Tibial nerve (tissue), 4 donors: ENCODE measurements at places on chromosomes 3 and 15.

DNA sequence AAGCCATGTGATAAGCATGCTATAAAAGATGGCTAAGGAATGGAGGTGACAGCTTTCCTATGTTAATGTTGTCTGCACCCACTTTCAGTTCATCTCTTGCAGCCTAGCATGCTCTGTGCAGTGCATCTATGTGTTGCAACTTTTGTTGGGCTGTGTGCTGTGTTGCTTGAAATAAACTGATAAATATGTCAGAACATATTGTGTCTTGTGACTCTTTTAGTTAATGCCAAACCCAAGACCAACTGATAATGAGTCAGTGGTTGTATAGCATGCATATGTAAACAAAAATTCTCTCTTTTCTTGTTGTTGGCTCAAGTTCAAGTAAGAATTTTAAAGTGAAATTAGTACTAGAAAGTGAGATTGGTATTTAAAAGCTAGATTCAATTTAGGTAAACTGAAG, 37.0 kb upstream of the SCN10A start:
- no peak for DNase-seq

GRCh38 chr3:116242825-116243224, 202.5 kb downstream of the LSAMP start:
- no peak for DNase-seq

DNA sequence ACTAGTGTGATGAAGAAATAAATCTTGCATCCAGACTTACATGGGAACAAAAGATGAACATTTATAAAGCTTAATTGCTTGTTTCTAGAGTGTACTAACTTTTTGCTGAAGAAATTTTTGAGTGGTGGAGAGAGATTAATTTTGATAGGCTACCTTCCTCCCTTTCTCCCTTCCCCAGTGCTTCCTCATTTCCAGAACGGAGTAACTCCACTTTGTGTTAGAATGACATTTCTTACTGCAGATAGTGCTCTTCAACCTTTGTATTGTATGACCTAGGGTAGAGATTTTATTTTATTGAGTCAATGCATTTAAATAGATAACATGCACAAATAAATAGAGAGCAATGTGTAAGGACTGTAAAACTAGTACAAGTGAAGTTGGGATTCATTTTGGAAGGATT, 1.9 kb downstream of the ATP1B3 start:
- DNase-seq: no peak

- peak; percentile 27 for DNase-seq
Measured at GRCh38 chr15:55588070-55588814, at the start of gene PYGO1. TSS of gene PYGO1 (minus strand) at chr15:55588345. CDS start at chr15:55587883, 462 bp downstream.

DNA sequence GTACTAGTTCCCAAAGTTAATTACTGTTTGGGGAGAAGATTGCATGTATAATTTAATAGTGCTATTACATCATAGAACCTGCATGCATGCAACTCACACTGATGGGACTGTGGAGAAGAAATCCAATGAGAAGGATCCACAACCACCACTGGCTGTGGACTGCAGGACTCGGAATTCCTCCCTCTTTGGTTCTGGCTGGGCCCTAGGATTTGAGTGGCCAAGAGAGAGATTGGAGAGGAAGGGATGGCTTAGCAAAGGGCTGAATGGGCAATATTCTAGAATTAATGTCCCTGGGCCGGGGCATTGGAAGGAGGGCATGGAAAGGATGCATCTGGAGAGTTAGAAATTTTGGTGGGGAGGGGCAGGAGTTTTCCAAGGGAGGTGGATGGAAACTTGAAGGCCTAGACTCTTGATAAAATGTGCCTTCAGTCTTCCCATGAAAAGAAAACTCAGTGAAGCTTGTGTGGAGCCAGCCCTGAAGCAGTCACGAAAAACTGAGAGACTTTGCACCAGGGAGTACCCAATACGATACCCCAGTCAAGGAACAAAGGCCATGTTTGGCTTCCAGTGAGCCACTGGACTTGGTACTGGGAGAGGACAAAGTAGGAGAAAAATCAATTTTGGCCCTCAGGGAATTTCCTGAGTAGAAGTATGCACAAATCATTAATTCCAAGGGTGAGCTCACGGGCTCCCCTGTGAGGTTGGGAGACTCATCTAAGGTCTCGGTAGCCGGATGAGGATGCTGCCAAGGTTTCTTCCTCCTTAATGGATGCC, 31.4 kb upstream of the TPM1 start:
- no peak for DNase-seq

DNA sequence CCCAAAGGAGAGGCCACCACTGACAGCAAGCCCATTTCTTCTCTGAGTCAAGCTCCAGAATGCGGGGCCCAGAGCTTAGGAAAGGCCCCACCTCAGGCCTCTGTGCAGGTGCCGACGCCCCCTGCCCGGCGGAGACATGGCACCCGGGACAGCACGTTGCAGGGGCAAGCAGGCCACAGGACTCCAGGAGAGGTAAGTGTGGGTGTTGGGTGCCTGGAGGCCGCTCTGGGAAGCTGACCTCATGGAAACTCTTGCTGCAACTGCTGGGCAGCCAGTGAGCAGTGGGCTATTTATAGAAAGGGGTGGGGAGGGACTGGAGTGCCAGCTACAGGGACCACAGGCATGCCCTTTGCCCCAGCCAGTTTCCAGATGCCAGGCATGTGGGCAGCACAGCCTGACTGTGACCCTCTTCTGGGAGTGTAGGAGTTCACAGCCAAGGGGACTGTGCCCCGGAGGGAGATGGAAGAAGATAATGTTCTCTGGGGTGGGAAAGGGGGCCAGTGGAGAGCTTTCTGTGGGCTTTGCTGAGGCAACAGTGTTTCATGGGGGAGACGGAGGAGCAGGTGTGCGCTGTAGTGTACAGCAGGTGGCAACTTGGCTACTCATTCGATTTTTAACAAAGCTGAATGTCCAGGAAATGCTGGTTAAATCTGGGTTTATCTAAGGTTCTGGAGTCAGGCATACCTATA, 23.7 kb downstream of the ALPK3 start:
- DNase-seq: peak; percentile 42

DNA sequence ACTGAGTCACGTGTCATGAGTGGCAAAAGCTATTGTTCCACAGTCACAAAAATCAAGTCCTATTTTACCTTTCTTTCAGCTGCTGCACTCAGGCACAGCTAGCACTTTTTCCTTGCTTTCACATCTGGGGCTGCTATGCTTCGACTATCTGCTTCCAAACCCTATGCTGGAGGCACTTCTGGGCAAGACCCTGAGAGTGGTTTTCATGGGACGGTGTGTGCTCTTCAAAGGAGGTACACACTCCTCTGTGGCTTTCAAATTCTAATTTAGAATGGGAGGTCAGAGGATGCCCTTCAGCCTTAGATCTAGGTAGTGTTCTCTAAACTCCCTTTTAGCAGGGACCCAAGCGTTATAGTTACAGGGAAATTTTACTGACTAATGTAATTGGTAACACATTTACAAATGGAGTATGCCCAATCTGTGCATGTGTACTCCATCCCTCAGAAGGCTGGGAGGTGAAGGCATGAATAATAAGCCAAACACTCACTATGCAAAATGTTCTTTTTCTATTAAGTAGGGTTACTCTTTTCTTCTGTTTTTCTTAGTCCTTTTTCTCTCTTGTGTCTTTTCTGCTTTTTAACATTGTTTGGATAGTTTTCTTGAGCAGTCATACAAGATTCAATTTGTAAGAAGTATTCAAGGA, 188.3 kb downstream of the LSAMP start:
- no peak for DNase-seq

- no peak for DNase-seq
Measured at GRCh38 chr3:12180631-12181030, 21.9 kb upstream of the TIMP4 start.

DNA sequence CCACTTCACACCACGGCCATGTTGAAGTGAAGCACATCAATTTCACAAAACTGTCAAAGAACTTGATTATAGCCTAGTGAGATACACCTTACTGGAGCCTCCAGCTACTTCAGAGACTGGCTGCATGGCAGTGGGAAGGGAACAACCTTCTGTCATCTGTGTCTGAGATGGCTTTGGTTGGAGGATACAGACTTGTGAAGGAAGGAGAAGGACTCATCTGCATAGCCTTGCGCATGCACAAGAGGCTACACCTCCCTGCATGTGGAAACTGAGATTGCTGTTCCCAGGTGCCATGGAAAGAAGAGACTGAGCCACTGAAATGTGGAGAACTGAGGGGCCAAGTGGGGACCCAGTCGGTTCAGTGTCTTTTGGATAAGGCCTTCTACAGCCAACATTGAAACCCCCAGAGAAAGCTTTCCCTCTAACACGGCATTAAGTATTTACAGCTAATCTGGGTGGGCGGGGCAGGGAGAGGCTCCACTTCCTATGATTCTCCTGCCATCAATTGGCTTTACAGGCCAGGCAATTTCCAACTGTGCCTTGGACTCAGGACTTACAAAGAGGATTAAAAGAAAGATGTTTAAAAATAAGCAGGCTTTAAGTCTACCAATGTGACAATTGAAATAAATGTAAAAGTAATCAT, 58.8 kb downstream of the IL16 start:
- no peak for DNase-seq

DNA sequence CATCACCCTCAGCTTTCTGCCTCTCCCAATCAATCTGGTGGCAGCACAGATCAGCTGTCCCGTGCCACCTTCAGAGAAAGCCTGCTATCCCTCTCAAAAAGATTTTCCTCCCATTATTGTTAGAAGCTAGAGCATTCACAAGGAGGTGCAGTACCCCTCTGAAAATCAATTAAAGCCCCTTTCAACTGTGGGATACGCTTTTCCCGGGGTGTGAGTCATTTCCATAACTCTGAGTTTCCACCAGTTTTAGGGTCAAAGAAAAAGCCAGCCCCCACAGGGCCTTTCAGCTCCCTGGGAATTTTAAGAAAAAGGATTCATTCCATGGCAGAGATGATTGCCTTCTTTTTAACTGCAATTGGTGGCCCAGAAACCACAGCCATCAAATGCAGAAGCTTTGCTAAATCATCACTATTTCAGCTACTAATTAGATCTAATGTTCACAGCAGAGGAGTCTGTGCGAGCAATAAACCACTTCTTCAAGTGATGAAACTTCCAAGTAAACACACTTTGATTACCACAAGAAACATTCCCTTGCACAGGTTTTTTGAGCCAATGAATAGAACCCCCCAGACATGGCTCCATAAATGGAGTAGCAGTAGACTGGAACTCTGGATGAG, 270.0 kb upstream of the TPRG1 start:
- no peak for DNase-seq

DNA sequence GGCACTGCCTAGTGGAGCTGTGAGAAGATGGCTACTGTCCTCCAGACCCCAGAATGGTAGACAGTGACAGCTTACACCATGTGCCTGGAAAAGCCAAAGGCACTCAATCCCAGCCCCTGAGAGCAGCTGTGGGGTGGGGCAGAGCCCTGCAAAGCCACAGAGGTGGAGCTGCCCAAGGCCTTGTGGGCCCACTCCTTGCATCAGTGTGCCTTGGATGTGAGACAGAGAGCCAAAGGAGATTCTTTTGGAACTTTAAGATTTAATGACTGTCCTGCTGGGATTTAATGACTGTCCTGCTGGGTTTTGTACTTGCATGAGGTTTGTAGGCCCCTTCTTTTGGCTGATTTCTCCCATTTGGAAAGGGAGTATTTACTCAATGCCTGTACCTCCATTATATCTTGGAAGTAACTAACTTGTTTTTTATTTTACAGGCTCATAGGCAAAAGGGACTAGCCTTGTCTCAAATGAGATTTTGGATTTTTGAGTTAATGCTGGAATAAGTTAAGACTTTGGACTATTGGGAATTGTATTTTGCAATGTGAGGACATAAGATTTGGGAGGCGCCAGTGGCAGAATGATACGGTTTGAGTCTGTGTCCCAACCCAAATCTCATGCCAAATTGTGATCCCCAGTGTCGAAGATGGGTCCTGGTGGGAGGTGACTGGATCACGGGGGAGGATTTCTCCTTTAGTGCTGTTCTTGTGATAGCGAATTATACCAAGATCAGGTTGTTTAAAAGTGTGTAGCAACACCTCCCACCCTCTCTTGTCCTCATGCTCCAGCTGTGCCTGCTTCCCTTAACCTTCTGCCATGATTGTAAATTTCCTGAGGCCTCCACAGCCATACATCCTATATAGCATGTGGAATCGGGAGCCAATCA, 80.4 kb downstream of the MYO5A start:
- no peak for DNase-seq

DNA sequence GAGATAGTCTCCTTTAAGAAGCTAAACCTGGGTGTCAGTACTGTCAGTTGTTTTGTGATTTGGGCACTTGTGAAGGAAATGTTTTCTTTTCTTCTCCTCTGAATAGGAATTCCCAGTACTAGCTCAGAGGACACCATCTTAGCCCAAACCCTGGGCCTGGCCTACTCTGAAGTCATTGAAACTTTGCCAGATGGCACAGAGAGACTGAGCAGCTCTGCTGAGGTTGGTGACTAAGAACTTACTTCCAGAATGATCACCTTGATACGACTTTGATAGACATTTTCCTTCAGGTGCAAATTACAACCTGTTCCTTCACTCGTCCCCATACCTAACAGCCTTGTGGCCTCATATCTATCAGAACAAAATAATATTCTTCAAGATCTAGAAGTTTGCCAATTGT, 100.2 kb downstream of the LARS2 start:
- DNase-seq: no peak
